ENCODE measurements at places on chromosomes 5 and 9.

- no peak for DNase-seq
Measured at GRCh38 chr9:92377876-92378275, 26.5 kb downstream of the OGN start.

DNA sequence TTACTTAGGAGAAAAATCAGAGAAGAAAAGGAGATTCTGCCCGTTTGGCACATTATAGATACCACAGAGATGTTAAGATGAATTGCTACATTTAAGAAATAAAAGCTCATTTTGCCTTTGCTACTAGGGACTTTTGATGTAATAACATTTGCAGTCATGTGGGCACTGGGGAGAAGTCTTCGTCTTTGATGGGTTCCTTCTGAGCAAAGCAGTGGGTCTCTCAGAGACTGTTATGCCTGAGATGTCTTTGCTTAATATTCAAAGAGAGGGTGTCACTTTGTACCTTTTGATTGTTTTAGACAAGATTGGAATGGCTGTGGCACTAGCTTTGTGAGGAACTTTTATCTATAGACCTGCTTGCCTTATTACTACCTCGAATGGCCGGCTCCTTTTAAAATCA is 25.0 kb downstream of the SLC25A25 start:
- DNase-seq, result no peak

DNA sequence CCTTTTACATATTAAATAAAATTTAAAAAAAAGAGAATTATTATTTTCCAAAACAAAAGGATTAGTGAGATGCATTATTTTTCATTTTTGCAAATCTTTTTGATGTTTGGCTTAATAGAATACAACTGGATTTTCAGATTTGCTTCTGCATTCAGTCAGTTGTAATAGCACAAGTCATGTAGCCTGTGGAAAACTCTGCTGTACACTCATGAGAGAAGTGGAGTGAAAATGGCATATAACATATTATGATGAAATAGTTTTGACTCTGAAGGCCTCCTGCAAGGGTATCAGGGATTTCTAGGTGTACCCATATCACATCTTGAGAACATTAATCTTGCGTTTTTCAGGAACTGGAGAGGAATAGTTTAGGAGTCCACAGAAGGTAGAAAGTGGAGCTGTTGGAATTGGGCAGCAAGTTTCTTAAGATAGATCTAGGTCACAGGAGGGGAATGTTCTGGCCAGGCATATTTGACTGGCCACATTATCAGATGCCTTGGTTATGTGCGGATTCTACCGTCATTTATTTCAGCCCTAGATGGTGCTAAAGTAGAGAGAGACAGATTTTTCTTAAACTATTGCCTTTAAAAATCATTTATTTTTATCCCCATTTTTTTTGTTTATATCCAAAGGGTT is 16.4 kb downstream of the LNPEP start:
- no peak for DNase-seq

DNA sequence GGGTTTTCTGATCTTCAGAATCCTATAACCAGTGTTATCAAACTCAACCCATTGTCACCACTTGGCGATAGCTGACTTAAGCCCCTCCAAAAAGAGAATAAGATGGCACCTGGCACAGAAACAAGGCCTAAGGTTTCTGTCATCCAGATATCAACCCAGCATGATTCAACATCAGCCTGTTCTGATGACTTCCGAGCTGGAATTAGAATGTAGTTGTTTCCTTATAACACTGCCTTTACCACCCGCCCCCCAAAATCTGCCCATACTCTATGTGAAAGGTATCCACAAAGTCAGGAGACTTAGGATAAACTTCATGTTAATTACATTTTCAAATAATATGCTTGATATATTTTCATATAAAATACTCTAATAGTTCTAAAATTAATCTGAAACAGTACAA is 5.2 kb downstream of the KLF9 start:
- DNase-seq, result no peak

GRCh38 chr5:56206126-56206910 is 26.8 kb downstream of the ANKRD55 start:
- DNase-seq, result no peak
